Karpas-422 (cell line): ENCODE measurements at places on chromosomes 3 and 15.
A peak's percentile ranks its signal among the peaks of the same experiment; 100 is the strongest.

DNA sequence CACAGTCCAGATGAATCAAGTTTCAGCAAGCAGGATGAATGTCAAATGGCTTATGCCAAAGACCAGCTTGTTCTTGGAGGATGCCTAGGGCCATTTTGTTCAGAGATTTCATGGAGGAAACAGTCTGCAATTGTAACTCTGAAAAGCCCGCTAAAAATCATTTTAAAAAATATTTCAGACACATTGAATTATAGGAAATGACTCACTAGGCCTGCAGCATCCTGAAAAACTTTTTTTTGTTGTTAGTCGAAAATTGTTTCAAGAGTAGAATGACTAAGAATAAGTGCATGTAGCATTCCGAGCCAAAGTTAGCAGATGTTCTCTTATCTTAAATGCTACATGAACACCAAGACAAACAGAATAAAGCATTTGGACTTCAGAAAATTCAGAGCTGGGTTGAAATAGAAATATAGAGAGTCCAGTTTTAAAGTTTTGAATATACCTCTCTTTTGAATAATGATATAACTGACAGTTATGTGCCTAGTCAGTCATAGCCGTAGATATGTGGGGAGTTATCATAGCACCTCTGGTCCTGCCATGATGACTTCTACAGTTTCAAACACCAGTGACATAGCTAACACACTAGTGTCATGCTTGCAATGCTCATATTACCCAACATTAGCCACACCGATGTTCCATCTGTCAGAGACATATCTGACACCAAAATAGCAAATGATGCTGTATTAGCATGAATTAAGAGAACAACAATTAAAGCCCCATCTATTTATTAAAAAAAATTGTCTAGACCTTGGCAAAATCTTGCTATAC is 1462.8 kb upstream of the GBE1 start:
- no peak for DNase-seq

GRCh38 chr3:46700772-46701171 is 420 bp upstream of the TMIE start:
- DNase-seq: no peak

DNA sequence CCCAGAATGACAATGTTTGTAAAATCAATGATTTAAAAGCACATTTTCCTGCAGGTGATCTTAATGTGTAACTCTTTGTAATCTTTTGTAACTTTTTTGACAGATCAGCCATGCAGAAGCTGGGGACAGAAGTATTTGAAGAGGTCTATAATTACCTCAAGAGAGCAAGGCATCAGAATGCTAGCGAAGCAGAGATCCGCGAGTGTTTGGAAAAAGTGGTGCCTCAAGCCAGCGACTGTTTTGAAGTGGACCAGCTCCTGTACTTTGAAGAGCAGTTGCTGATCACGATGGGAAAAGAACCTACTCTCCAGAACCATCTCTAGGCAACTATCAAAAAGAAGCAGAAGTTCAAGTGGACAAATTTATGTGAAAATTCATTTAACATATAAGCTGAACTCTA is 32.1 kb upstream of the NUDT16 start:
- no peak for DNase-seq

GRCh38 chr3:193917158-193917557 is 218.8 kb upstream of the HES1 start:
- no peak for DNase-seq

DNA sequence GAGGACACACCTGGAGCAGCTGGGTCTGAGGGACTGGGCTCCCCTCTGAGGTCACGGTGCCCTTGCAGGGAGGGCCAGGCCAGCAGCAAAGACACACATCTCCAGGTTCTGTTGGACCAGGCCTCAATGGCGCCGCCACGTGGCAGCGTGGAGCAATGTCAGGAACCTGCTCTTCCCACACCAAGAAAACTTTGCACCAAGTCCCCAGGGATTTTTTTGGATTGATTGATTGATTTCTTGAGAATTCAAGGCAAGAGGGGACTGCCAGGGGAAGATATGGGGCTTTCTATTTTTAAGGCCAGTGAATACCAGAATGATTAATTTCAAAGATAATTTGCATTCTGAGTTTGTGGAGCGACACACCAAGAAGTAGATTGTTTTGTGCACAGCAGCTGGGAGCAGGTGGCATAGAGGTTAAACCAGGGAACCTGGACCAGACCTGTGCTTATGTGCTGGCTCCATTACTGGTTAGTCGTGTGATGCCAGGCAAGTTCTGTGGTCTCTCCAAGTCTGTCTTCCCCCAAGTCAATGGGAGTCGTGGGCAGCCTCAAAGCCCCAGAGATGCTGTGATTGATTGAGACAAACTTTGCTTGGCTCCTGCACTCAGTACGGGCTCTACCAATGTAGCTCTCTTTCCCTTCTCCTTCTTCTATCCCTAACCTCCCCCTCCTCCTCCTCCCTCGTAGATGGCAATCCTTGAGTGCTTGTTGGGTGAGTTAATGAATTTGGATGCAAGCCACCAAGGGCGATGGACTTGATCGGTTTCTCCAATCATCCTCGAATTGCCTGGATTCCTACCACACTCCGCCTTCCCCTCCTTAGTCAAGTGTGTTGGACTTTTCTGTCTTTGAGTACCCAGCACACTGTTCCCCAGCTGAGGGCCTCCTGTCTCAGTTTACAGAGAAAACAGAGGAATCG is 96.2 kb upstream of the TRPM1 start:
- peak; percentile 83 for DNase-seq

DNA sequence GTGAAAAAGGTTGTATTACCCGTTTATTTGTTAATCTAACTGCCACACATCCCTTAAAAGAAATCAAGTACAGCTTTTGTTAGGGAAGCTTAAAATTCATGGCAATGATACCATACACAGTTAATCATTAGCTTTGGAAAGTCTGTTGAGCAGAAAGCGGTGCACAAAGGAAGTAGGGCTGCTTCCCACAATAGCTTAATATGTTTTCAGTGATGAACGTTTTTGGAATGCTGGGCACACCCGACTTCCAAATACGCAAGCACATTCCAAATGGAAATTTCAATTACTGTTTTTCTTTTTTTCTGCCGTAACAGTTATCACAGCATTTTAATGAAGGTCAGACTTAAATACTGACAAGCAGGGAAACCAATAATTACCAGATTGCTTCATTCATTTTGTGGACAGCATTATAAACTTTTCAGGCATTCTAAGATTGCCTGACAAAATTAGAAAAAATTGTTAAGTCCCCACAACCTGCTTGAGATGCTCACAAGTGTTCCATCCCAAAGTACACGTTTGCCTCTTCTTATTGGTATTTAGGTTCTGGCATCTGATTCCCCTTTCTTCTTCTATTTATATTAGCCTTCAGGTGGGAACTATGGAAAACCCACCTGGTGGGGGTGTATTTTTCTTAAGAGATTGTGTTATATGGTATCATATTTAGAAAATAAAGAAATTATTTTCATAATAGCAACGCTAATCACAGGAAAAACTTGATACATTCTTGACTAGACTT is 1.1 kb upstream of the ECT2 start:
- no peak for DNase-seq

GRCh38 chr3:44077267-44077666 is 164.4 kb upstream of the TOPAZ1 start:
- no peak for DNase-seq

DNA sequence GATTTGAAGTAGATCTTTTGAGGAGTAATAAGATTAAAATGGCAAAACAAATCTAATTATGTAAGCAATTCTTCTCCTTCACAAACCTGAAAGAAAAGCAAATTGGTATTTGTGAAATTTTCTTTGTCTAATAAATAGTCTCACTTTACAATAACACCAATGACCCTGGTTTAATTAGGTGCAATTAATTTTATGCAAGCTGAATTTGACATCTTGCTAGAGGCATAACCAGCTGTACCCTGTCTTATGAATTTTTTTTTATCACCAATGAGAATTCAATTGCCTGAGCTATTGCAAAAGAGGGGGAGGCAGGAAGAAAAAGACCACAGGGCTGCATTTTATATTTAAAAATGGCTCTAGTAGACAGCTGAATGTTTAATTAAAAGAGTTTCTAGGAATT is 113.5 kb upstream of the IL12A start:
- DNase-seq: no peak

DNA sequence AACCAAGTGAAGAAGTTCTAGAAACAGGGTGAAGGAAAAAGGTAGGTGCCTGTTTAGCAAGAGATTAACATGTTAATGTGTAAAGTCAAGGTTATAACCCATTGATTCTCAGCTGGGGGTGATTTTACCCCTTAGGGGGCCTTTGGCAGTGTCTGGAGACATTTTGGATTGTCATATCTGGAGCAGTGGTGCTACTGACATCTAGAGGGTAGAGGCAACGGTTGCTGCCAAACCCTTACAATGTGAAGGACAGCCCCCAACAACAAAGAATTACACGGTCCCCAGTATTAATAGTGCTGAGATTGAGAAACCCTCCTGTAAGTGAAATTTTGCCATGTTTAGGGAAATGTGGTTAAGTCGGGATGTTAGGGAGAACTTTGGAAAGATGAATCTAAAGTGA is 74.7 kb downstream of the CRYBG3 start:
- no peak for DNase-seq

GRCh38 chr3:188294113-188294512 is 140.2 kb downstream of the LPP start:
- no peak for DNase-seq

DNA sequence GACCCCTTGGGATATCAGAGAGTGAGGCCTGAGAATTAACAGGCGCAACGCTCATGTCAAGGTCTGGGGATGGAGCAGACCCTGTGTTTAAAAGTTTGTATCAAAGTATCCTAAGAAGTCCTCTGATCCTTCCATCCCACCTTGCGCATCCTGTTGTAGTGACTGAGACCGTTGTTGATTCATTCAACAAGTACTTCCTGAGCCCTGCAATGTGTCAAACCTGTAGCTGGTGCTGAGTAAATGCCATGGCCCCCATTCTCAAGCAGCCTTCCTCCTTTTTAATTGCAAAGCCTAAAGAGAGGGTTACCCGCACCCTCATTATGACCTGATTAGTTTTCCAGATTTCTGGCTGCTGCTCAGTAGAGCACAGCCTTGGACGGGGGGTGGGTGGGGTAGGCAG is 46.4 kb downstream of the RPLP1 start:
- DNase-seq: no peak

- DNase-seq: no peak
Observed at GRCh38 chr3:20743553-20744321, 557.7 kb upstream of the SGO1 start.

- DNase-seq: no peak
Observed at GRCh38 chr15:97446138-97446537, 514.4 kb upstream of the ARRDC4 start.

GRCh38 chr15:61037031-61037430 is 192.1 kb downstream of the RORA start:
- no peak for DNase-seq

DNA sequence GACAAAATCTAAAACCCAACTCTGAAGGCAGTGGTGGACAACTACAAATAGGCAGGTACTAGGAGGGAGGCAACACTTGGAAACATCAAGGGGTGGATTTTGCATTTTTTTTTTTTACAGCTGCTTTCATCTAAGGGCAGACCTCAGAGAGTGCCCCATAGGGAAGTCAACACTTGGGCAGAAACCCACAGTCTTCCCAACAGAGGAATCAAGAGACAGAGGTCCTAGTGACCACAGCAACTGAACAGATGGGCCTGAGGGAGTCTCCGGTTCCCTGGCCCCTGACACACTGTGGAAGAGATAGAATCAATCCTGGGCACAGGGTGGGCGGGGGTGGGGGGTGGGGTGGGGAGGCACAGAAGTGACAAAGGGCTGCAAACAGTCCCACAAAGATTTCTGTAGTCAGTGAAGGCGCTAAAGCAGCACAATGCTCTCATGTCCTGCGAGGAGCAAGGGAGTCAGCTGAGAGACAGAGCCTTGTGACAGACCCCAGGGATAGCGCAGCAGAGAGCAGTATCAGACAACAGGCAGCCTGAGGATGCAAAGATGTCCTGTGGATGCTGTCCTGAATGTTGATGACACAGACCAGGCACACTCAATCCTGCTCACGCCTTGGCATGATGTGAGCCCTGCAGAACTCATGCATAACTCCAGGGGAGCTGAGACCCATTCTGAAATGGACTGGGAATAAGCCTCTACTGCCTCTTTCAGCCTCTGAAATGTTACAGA is 6.9 kb upstream of the RFTN1 start:
- peak; percentile 40 for DNase-seq

GRCh38 chr15:25652704-25653103 is 210.4 kb downstream of the ATP10A start:
- DNase-seq: no peak

- DNase-seq: no peak
Observed at GRCh38 chr3:152402695-152403451, 134.1 kb downstream of the MBNL1 start.

- no peak for DNase-seq
Observed at GRCh38 chr3:62065985-62066693, 307.2 kb downstream of the FEZF2 start.

DNA sequence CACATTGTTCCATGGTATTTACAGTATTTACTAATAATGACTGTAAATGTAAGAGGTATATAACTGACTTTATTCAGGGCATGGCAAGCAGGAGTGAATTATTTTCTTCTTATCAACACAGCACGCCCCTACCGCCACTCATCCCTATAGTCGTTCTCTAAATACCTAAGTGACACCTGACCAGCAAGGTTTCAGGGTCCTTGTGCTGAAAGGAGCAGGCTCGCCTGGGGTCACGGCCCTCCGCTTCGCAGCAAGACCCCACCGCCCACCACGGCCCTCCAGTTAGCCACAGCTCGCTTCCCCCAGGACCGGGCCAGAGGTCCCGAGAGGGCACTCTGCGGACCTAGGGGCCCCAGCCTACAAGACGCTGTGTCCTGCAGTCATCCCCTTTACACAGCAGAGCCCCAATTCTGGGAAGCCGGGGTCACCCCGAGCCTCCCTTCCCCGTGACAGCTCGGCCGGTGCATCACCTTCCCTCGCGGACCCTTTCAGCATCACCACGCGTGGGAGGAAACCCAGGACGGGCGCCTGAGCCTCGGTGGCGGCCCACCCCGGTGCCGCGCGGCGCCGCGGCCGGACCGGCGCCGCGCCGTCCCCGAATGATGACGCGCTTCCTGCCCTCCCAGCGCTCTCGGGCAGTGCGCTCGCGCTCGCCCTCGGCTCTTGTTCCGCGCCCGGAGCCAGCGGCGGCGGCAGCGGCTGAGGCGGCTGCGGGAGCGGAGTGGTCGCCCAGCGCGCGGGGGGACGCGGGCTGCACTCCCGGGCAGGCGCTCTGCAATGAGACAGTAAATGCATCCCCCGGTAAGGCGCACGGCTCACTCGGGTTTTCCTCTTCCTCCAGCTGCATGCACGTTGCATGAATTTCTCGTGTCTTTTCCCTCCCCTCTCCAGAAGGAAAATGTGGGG is 225.1 kb upstream of the C2CD4B start:
- DNase-seq: peak; percentile 92

- no peak for DNase-seq
Observed at GRCh38 chr15:36608180-36608579, 28.8 kb downstream of the CDIN1 start.

DNA sequence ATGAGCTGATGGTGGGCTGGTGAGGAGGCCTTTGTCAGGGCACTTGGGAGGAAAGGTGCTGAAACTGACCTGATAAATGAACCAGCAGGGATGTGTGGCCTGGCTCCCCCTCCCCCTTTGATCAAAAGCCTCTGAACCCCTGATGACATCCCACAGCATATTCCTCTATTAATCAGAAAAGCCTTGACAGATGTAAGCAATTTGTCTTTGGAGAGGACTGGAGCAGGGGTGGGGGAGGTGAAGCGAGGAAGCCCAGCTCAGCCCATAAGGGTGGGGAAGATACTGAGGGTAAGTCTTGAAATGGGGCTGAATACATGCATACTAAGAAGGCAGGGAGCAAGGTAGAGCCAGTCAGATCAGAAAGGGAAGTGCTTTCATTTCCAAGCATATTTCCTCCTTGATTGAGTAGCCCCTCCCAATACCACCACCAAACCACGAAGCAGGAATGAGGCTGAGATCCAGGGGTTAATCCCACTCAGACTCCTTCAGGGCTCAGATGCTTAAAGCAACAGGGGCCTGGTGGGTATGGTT is 34.7 kb upstream of the MRPS22 start:
- no peak for DNase-seq
